Activated CD4-positive, alpha-beta T cell treated with anti-CD3 and anti-CD28 coated beads, Interleukin-2, amount 50 U/mL, for 24 hours (primary cell): ENCODE measurements at places on chromosomes 13 and 19.

DNA sequence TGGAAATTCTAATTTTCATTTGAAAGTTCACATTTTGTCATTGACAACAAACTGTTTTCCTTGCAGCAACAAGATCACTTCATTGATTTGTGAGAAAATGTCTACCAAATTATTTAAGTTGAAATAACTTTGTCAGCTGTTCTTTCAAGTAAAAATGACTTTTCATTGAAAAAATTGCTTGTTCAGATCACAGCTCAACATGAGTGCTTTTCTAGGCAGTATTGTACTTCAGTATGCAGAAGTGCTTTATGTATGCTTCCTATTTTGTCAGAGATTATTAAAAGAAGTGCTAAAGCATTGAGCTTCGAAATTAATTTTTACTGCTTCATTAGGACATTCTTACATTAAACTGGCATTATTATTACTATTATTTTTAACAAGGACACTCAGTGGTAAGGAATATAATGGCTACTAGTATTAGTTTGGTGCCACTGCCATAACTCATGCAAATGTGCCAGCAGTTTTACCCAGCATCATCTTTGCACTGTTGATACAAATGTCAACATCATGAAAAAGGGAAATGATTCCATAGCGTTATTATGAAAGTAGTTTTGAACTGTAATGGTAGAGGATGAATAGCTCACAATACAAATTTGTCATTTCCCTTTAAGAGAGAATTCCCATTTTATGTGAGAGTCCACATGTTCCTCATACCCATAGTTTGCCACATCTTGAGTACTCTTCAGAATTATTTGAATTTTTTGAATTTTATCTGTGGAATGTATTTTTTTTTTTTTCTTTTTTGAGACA is 2.6 kb downstream of the BRCA2 start:
- DNase-seq = no peak

DNA sequence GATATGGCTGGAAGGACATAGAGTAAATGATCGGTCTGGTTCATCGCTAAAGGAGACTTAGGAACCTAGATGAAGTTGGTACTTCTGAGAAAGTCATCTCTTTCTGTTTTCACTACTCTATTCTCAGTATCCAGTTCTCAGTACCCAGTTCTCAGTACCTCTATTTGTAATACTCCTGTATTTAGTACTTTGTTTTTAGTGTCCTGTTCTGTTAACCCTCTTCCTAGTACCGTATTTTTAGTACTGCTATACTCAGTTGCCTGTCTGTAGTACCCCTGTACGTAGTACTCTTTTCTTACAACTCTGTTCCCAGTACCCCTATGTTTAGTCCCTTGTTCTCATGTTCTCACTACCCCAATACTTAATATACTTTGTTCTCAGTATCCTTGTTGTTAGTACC is 1.2 kb downstream of the RFXAP start:
- DNase-seq = no peak

DNA sequence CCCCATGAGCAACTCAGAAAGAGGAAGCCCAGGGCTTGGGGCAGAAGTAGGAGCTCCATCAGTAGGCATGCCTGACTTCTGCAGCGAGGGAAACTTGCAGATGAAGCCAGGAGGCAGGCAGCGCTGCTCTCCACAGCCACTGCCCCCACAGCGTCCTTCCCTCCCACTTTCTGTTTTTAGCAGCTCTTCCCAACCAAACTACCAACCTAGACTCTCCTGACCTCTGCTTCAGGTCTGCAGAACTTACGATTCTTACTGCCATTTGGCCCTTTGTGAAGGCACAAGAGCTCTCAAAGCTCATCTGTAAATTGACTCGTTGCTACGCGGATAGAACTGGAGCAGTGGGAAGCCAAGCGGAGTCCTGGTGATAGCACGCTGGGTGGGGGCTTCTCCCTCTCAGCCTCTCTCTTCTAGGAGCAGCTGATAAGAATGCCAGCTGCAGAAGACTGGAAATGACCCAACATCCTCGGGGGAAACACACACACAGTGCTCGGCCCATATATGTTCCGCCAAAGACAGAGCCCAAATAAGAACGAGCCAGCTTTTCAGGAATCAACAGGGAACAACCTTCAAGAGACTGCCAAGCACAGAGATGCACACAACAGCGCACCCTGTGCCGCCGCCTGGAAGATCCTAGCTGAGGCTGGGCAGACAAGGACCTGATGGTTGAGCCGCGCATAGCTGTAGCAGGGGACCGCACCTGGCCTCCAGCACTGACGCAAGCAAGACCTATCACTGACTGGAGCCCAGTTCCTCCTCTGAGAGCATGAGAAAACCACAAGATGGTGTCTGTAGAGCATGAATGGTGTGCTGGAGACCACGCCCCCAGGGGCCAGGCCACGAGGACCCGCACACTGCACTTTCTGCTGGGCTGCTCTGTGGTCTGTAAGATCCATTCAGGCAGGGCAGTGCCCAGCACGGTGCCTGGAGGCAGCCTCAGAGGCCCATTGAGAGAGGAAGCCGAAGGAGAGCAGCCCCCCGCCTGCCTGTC is 15.9 kb upstream of the SLC35E1 start:
- peak; percentile 47 for DNase-seq

DNA sequence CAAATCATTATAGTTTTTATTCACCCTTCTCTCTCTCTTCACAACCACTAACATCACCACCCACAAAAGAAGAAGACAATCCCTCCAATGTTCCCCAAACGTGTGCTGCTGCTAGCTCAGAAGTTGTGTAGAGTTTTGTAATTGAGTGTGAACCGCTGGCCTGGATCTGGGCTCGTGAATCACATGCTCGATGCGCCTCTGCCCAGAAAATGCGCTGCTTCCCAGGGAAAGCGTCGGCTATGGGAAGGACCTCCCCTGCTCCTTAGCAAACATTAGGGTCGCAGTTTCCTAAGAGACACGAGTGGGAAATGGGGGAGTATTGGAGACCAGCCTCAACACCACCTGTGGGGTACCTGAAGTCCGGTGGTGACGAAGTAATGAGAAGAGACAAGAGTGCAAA is 38.4 kb upstream of the ZNF726 start:
- no peak for DNase-seq

DNA sequence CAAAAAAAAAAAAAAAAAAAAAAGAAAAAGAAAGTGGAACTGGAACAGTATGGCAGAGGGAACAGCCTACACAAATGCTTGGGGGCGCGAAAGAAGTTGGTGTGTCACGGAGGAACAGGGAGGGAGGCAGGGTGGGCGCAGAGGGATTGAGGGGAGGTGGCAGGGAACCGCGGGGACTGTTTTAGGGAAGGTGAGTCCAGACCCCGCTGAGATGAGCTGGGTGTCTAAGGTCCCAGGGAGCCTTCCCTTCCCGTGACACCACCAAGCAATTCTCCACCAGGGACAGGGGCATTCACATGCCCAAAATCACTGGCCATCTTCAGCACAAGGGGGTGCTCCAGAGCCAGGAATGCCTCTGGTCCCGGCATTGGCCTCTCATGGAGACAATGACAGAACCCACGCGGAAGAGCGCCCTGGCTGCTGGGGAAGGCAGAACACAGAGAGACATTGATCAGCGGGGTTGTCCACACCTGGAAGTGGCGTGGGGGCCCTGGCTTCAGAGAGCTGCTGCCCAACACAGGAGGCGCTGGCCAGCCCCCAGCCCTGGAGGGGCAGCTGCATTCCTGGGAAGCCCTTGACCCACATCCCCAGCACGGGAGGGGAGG is 6.9 kb downstream of the PEAK3 start:
- no peak for DNase-seq

DNA sequence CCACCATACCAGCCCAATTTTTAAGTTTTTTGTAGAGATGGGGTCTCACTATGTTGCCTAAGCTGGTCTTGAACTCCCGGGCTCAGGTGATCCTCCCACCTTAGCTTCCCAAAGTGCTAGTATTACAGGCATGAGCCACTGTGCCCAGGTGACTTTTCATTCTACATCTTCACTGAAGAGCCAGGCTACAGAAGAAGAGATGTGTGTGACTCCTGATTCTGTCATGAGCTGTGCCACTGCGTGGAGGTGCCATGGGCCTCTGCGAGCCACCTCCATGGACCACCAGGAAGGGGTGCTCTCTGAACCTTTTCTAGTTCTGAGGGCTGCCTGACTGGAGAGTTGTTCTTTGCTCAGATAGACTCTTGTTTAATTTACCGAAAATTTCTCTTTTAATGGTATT is 56.6 kb upstream of the RANBP3 start:
- DNase-seq = no peak

- DNase-seq = no peak
Observed at GRCh38 chr13:110319774-110320509, 12.9 kb downstream of the COL4A2 start.

DNA sequence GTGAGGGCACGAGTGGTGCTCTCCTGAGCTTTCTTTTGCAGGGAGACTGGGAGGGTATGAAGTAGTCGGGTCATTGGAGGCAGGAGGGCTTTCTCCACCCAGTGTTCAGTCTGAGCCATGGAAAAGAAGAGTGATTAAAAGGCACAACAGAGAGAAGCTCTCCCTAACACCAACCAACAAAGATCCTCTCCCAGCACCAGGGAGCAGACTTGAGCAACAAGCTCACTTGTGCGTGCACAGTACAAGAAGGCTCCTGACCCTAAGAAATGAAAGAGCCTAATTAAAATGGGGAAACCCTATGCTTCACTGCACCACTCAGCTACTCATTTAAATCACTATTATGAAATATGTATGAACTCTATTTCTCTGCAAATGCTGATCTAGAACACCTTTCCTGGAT is 276.3 kb upstream of the SOX21 start:
- DNase-seq = no peak

GRCh38 chr19:13640611-13641010 is 123.7 kb upstream of the MRI1 start:
- no peak for DNase-seq

GRCh38 chr19:30711826-30712225 is 339.6 kb downstream of the ZNF536 start:
- DNase-seq = no peak
